Fibroblast of skin of abdomen (primary cell): ENCODE measurements at places on chromosomes 16 and 17.

GRCh38 chr17:75152922-75153779 is 1.2 kb downstream of the JPT1 start:
- DNase-seq: peak; percentile 22

GRCh38 chr17:73998653-73999645 is 204.5 kb upstream of the RPL38 start:
- DNase-seq: peak; percentile 8

DNA sequence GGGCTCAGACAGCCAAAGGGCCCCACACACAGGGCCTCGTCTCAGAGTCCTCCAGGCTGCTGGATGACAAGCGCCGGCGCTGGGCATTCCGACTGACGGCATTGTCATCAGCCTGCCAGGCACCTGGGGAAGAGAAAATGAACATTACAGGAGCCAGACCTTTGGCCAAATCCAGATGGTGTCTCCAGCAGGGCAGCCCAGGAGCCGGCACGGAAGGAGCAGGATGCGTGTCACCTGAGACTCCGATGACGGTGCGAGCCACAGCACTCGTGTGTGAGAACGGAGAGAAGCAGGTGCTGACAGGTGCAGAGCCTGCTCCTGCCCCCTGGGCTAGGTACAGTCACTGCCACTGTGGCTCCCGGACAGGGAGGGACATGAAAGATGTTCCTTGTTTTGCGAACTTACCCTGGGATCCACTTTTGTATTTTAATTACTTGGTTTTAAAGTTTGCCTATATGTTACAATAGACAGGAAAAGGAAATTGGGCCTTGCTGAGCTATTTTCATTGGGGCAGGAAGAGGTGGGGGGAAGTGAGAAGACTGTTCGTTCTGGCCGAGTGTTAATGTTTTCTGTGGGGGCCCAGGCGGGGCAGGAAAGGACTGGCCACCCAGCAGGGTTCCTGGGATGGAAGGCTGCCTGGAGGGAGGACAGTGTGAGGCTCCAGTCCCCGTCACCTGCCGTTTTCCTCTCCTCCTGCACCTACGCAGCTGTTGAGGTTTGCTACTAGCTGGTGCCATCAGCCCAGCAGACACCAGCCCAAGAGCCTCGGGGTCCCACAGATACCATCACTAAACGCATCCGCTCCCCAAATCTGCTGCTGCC is 4.4 kb upstream of the FOXJ1 start:
- DNase-seq: no peak

DNA sequence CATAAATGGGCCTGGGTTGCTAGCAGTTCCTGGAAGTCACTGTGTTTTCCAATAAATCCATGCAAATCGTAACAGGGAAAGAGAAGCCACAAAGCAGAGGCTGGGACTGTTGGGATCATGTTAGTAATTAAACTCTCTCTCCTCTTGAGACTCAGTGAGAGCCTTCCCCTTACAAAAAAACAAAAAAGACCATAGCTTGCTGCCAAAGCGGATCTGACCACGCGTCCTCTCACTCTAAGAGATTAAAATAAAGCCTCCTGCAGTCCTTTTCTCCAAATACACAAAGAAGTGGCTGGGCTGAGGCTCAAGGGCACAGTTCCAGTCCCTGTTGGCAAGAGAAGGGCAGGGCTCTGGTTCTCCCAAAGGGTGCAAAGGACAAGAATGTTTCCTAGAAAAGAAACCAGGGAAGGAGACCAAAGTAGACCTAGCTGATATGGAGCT is 38.5 kb downstream of the PIGL start:
- DNase-seq: peak; percentile 10

- no peak for DNase-seq
Observed at GRCh38 chr17:57158325-57158724, 73.3 kb downstream of the AKAP1 start.

DNA sequence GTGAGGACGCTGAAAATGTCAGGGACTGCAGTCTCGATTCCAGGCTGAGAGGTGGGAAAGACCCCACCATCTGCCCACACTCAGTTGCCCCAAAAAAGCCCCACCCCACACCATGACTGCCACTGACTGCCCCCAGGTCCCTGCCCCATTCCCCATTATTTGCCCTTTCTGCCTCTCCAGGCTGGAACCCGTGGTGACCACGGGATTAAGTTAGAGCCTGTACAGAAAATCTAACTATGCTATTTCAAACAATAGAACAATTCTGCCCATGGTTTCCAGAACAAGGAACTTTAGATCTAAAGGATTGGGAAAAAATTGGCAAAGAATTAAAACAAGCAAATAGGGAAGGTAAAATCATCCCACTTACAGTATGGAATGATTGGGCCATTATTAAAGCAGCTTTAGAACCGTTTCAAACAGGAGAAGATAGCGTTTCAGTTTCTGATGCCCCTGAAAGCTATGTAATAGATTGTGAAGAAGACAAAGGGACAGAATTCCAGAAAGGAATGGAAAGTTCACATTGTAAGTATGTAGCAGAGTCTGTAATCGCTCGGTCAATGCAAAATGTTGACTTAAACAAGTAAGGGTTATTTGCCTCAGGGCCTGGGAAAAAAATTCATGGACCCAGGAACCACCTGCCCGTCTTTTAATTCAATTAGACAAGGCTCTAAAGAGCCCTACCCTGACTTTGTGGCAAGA is 14.4 kb downstream of the FLYWCH1 start:
- DNase-seq: no peak

- no peak for DNase-seq
Observed at GRCh38 chr17:56661906-56662305, 68.4 kb downstream of the NOG start.

- DNase-seq: no peak
Observed at GRCh38 chr17:33582661-33583060, 289.6 kb upstream of the ASIC2 start.

DNA sequence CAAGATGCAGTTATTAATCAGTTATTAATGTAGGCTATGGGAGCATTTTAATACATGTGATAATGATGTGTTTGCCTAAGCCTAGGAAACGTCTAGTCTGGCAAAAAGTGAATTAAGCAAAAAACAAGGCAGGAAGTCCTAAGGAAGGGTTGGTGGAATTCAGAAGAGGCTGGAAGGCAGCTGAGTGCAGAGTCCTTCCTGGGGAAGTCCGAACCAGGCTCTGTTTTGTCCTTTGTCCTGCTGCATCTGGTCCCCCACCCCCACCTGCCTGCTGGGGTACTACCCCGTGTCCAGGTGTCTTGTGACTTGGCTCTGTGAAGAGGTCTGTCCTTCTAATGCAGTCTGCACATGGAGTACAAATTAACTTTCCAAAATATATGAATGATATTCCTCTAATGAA is 1.5 kb upstream of the MYH10 start:
- no peak for DNase-seq

- DNase-seq: peak; percentile 79
Observed at GRCh38 chr16:70476272-70477020, 22.1 kb downstream of the FCSK start.

DNA sequence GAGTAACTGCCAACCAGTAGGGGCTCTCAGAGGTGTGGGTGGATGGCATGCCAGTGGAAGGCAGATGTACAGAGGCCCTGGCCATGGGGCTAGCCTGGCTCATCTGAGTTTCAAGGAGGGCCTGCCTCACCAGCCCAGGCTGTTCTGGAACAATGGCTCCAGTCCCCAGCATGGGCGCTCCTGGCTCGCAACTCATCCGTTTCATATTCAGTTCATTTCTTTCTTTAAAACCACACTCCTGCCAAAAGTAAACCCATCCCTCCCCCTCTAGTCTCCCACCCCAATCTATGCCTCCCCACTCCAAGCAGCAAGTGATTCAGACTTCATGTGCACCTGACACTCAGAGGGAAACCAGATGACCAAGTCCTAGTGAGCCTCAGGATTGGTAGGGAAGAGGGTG is 2.4 kb downstream of the CCL13 start:
- no peak for DNase-seq

GRCh38 chr17:7652388-7653356 is 1.9 kb downstream of the ATP1B2 start:
- DNase-seq: no peak

DNA sequence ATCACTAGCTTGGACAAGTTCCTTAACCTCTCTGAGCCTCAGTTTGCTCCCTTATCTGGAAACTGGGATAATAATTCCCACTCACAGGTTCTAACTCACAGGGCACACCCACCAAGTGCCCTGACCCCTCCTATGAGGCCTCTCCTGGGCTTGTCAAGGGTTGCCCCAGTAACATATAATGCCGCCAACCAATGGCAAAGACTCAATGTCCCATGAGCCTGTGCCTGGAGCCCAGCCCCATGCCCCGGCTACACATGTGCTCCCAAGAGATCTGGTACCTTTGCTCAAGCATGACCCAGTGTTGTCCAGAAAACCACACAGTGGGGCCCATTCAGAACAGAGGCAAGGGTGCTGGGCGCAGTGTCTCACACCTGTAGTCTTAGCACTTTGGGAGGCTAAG is 8.5 kb upstream of the FBXL19 start:
- no peak for DNase-seq

- DNase-seq: no peak
Observed at GRCh38 chr17:9931144-9931741, 26.2 kb upstream of the RCVRN start.

GRCh38 chr17:67999291-67999911 is 3.1 kb upstream of the C17orf58 start:
- DNase-seq: no peak

- DNase-seq: peak; percentile 44
Observed at GRCh38 chr17:1490643-1491442, 1.6 kb downstream of the MYO1C start.

DNA sequence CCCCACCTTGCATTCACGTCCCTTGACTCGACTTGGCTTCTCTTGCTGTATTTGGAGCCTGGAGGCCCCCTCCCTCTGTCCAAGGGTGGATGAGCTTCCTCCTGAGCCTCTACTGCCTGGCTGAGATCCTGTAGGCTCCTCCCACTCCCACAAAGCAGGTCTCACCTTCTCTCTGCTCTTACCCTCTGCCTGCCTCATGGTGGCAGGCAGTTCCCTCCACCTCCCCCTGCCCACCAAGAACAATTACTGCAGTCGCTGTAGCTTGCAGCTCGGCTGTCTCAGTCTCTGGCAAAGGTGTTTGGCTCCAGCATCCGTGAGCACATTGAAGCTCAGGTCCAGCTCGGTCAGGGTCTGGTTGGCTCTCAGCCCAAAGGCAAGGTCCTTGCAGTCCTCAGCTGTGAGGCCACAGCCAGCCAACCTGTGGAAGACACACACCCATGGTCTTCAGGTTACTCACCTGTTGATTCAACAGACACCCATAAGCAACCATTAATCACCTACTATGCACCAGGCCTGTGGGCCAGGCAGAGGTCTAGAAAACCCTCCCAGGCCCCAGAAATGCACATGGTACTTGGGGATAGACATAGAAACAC is 42.6 kb downstream of the NLRP1 start:
- no peak for DNase-seq
